ENCODE measurements at places on chromosomes 6 and 20.

GRCh38 chr6:35435074-35435837 lies 16.9 kb upstream of the FANCE start:
- DNase-seq, result no peak

DNA sequence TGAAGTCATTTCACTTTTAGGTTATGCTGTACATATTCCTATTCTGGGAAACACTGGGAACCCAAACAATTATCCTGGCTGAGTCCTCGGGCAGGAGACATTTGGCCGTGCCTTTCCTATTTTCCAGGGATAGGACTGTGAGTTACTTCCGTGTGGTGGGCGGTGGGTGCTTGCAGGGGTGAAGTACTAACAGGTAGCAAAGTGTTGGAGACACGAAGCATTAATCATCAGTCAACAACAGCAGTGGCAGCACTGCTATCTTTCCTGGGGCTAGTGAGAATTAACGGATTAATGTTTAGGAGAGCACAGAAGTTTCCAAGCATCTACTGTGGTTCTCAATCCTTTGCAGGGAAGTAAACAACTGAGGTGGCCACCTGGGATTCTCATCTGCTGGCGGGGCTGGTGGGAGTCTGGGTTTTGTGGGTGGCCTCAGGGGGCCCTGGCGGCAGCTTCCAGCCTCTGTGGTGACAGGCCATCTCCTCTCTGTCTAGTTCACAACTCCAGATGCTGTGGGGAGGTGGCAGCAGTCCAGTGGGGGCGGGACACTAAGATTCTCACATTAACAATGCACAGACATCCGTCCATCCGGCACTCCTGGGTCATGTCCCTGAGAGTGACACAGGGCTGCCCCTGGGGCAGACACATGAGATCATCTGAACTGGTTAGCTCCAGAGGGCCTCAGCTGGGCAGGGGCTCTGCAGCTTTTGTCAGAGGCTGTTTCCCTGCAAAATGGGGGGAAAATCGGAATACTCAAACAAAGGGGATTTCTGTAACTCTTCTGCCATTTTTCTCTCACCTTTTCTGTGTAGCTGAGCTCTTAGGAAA lies 90.9 kb downstream of the GJA10 start:
- no peak for DNase-seq

GRCh38 chr6:21595285-21596144 lies 2.0 kb downstream of the SOX4 start:
- no peak for DNase-seq

- no peak for DNase-seq
These were observed 4.6 kb downstream of the VARS2 start for GRCh38 chr6:30918670-30919069.

- DNase-seq, result no peak
These were observed 110.3 kb upstream of the TCF21 start for GRCh38 chr6:133778414-133779130.

GRCh38 chr6:79239536-79240168 lies 5.2 kb upstream of the HMGN3 start:
- DNase-seq, result no peak

GRCh38 chr6:11248974-11249761 lies 16.7 kb upstream of the NEDD9 start:
- no peak for DNase-seq

- no peak for DNase-seq
These were observed 151.0 kb upstream of the HEY2 start for GRCh38 chr6:125598422-125598821.

- DNase-seq, result no peak
These were observed 1.5 kb upstream of the RREB1 start for GRCh38 chr6:7106215-7106751.

DNA sequence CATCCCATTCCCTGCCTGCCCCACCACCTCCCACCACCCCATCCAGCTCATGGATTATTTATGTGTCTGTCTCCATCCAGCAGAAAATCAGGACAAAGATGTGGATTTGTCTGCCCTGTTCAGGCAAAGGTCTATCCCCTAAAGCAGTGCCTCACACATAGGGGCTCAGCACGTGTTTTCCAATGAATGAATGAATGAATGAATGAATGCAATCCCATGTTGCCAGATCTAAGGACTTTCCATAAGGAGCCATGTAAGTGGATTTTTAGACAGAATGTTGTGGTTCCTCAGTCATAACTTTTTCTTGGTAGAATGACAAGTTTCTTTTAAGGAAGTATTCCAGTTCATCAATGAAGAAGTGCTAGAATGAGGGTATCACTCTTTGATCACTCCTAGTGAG lies 133.7 kb downstream of the RNASET2 start:
- DNase-seq, result no peak

DNA sequence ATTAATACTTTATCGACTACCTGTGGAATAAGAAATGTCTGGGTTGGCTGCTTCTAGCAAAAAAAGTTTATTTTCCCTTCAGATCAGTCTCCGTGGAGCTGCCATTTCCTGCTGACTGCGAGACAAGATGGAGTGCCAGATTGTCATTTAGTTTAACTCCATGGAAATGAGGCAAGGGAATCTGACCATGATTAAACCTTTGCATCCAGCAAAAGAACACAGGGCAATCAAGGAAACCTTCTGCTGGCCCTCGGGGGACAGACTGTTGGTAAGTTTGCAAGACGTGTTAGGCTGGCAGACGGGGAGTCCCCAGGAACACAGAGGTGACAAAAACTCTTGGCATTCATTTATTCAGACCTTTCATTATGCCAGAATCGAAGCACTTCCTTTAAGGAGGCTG lies 52.2 kb upstream of the SPACA1 start:
- no peak for DNase-seq

DNA sequence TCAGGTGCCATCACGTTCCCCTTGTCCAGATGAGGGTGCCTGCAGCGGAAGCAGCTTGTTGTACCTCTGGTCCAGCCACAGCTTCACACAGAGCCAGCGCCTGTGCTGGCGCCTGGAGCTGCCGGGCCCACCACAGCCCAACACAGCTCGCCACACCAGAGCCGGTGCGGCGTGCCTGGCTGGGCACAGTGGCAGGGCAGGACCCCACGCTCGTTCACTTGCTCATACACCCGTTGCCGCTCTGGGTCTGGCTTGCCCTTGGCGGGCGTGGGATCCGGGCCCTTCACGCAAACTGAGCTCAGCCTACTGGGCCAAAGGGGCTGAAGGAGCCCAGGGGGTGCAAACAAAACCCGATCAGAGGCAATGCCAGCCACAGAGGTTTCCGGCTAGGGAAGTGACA lies 492.5 kb upstream of the MANEA start:
- DNase-seq, result no peak

DNA sequence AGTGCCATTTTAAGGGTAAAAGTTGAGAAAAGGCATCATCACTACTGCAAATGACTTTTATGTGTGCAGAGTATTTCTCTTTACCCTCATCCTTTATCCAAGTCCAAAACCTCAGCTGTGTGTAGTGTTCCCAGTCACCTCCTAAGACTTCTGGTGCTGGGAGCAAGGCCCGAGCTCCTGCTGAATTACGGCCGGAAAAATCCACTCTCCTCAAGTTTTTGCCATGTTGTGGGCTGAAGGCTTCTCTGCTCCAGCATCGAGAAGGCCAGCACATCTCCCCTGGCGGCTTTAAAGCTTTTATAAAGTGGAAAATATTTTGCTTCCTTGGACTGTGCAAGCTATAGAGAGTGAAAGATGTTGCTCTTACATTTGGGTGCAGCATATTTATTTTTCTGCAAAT lies 153.2 kb upstream of the THBS2 start:
- no peak for DNase-seq

DNA sequence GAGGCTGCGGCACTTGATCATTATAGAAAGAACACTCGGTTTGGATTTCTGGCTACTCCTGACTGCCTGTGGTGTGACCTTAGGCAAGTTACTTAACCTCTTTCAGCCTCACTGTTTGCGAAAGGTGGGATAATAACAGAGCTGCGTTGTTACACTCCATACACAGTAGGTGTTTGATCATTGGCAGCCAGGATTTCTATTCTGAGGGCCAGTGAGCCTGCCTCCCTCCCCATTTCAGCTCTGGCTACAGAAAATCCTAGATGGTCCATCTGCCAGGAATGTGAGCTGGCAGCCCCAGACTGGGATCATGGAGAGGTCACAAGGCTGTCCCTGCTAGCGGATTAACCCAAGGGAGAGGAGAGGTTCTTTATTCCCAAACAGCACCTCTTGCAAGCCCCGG lies 2.7 kb downstream of the KCNB1 start:
- no peak for DNase-seq

GRCh38 chr6:137017081-137017480 lies 27.7 kb downstream of the IL20RA start:
- no peak for DNase-seq

GRCh38 chr6:144219056-144219685 lies 66.0 kb upstream of the UTRN start:
- no peak for DNase-seq

- no peak for DNase-seq
These were observed 25.1 kb downstream of the FRK start for GRCh38 chr6:116035616-116036015.

DNA sequence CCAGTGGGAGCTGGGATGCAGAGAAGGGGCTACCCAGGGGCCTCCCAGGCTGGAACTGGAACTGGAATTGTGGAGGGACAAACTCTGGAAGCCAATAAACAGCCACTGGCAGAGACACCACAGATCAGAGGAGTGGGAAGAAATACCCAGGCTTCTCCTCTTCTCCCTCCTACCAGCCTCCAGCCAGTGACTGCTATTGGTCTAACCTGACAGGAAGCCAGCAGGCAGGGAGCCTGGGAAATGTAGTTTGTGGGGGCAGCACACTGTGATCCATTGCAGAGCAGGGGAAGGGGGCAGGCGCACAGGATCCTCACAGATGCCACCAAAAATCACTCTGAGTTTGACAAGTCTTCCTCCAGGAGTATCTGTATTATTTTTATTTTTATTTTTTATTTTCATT lies 12.1 kb upstream of the MLN start:
- DNase-seq, result no peak

- DNase-seq, result no peak
These were observed 42.2 kb upstream of the OSTM1 start for GRCh38 chr6:108116546-108117426.

DNA sequence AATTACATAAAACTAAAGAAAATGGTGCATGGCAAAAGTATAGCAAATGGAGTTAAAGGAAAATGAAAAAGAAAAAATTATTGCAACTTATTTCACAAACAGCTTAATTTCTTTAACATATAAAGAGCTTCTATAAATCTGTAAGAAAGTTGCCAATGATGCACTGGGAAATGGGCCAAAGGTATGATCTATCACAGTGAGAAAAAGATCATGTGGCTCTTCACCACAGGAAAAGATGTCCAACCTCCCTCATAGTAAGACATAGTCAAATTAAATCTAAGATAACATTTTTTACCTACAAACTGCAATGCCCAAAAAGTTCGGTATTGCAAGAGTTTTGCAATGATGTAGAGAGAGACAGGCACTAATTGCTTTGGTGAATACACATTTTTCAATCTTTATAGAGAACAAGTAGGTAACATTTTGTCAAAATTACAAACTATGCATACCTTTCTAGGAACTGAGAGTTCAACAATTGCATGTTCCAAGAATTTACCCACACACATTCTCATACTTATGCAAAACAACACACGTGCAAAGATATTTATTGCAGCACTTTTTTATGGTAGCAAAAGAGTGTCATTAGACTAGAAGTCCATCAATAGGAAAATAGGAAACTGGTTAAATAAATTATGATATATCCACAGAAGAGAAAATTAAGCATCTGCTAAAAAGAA lies 372.6 kb downstream of the QKI start:
- no peak for DNase-seq

DNA sequence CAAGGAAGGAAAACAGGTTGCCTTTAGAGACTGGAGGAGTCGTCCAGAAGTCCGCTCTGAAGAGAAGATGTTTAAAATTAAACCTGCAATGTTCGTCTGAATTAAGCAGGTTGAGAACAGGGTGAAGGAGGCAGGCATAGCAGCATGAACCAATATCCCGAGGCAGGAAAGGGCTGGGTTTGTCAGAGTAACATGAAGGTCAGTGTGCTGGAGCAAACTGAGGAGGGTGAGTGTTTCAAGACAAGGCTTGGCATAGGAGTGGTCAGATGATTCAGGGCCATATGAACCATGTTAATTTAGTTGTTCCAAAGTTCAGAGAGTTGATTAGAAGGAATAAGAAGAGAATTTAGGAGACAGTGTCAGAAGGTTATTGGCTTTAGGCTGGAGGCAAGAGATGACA lies 93.3 kb downstream of the UTRN start:
- DNase-seq, result no peak

DNA sequence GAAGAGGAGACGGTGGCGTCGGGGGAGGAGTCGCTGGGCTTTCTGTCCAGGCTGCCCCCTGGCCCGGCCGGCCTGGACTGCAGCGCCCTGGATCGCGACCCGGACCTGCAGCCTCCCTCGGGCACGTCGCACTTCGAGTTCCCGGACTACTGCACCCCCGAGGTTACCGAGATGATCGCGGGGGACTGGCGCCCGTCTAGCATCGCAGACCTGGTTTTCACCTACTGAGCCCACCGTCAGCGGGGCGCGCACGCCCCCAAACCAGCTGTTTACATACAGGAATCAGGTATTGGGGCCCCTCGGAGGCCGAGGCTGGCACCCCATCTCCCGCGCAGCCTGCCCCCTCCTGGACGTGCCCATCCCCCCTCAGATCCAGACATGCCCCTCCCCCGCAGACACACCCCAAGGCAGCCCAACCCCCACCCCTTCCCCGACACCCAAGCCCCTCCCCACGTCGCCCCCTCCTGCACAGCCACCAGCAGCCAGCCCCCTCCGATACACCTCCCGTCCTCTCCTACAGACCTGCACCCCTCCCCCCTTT lies 1.4 kb downstream of the SOX12 start:
- DNase-seq, result no peak

GRCh38 chr6:6246544-6246943 lies 73.9 kb downstream of the F13A1 start:
- DNase-seq, result no peak

GRCh38 chr20:16241911-16242310 lies 331.3 kb downstream of the KIF16B start:
- DNase-seq, result no peak

- DNase-seq, result no peak
These were observed 231.9 kb upstream of the FAM83B start for GRCh38 chr6:54614499-54615195.

- no peak for DNase-seq
These were observed 396.4 kb downstream of the BCKDHB start for GRCh38 chr6:80502871-80503270.

DNA sequence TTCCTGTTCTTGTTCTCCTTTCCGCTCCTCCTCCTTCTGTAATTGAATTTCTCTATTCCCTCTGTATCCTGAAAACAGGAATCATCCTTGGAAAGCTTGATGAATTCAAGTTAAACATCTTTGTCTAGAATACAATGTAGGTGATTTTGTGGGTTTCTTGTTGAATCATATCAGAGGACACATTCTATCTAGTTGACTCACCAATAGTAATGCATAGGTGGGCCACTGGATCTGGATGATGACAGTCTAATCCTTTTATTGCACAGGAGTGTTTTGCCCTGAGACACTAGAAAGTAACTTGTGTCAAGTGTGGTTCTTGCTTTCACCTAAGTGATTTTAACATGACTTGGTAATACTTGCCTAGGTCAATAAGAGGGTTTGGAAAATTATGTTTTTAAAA lies 164.3 kb downstream of the RFPL4B start:
- DNase-seq, result no peak

- no peak for DNase-seq
These were observed 119.3 kb upstream of the BEND6 start for GRCh38 chr6:56835612-56836011.
